Skin of body (tissue), 3 donors: ENCODE measurements at places on chromosomes 4 and X. TPM values are rescaled to one million over a fixed set of nuclear protein-coding genes. Genes with fewer than 3 reads are reported as not detected.

The ADRA2C gene
- 0.79 TPM for total RNA-seq

The CD38 gene
- 0.39 TPM for total RNA-seq

The MAGEB2 gene
- not detected for total RNA-seq

The MAGEA4 gene
- total RNA-seq: not detected

The ABLIM2 gene
- total RNA-seq: 5.0 TPM

The RIBC1 gene
- total RNA-seq: 0.49 TPM

The ADH1B gene
- 175 TPM for total RNA-seq

The GLRA3 gene
- total RNA-seq: not detected

The LNX1 gene
- 6.9 TPM for total RNA-seq

The DCAF8L2 gene
- not detected for total RNA-seq

The COL4A6 gene
- total RNA-seq: 7.3 TPM

The PPP4R3C gene
- total RNA-seq: not detected

The NSG1 gene
- total RNA-seq: 13.3 TPM

The FGD1 gene
- 4.6 TPM for total RNA-seq

The DCAF4L1 gene
- 0.20 TPM for total RNA-seq
